ENCODE measurements at places on chromosomes 4 and X.

DNA sequence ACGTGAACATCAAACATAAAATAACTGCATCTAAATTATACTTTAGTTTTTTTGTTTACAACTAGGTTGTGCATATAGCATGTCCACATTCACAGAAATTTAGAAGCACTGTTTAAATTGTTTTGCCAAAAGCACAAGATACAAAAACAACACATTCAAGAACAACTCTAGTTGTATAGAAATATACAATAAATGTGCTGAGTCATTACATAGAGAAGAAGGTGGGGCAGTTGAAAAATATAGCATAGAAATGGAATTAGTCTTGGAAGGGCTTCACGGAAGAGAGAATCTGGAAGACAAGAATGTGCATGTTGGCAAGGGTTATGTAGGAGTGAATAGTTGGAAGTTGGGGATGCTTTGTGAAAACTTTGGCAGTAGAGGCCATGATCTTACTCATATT is 239.0 kb upstream of the GLRA2 start:
- DNase-seq, result no peak

- DNase-seq, result no peak
These were observed 165.3 kb upstream of the PPP1R2C start for GRCh38 chrX:42943051-42943974.

- no peak for DNase-seq
These were observed 360.9 kb downstream of the PRDM5 start for GRCh38 chr4:120561648-120562047.

- no peak for DNase-seq
These were observed 850 bp upstream of the CXCL3 start for GRCh38 chr4:74039315-74039763.

DNA sequence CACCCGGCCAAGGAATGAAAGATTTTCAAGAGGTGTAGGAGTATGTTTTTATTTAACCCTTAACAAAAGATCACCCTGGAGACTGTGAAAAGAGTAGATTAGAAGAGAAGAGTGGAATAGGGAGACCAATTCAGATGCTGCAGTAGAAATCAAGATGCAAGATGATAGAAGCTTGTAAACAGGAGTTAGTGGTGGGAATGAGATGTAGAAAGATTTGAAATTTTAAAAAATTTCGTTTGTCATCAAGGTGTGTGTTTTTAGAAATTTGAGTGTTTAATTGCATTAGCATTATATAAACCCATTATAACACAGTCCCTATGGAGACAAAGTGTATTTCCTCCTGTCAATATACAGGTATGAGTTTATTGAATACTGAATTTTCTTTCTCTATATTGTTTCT is 42.1 kb upstream of the IL1RAPL2 start:
- DNase-seq, result no peak

DNA sequence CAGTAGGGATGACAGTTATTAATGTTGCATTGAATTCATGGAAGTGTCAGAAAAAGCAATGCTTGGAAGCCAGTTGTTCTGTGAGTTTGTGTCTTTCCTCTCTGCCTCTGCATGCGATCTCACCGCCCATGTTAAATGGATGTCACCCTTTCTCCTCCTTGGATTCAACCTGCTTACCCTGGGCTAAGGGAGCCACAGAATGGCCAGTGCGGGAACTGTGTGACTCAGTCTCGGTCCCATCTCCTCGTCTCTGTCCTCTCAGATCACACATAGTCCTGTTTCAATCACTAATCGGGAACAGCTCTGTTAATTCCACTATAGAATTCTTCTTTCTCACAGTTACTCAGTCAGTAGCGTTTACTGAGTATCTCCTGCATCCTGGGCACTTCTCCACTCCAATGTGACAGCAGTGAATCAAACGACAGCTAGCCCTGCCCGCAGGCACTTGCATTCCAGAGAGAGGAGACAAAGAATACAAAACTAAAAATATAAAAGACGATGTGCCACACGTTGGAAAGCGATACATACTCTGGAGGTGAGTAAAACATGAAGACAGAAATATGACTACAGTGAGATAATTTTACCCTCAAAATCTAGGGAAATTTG is 53.6 kb upstream of the TLR3 start:
- DNase-seq, result no peak

DNA sequence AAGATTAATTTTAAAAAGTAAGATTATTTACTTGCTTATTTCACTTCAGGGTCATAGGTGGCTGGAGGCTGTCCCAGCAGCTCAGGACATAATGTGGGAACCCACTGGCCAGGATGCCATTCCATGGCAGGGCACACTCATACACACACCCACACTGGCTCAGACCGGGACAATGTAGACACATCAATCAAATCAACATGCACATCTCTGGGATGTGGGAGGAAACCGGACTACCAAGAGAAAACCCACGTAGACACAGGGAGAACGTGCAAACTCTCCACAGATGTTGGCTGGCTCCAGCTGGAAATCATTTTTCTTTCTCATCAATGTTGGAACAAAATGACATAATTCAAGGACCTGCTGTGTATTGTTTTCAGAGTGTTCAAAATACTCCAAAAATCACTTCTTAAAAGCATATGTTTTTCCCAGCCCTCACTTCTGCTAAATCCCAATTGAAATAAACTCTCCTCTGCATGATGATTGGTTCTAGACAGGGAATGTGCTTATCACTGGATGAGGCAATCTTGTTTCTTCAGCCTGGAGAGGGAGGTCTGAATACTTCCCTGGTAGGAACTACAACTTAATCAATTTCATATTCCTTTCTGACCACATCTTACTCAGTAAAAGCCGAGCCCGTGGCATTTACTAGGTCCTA is 18.6 kb upstream of the CPE start:
- DNase-seq, result no peak

DNA sequence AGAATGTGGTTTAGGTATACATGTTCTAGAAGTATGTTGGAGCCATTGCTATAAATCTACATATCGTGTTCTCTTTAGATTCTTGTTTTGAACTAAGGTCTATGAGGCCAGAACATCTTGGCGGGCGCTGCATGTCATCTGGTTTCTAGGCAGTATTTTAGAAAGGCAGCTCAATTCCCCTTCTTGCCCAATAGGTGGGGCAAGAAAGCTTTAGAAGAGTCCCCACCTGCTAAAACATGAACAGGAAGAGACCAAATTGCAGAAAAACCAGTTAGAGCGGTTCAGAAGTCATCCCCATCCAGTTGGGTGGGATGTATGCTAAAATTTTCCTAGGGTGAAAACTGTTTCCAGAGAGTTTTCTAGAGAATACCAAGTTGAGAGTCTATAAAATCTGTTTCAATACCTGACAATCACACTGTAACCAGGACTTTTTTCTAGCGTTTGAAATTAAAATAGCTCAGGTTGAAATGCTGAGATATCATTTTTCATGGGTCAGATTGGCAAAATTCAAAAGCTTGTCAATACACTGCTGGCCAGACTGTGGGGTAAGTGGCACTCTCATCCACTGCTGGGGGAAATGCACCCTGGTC is 17.5 kb upstream of the SH3KBP1 start:
- DNase-seq, result no peak

DNA sequence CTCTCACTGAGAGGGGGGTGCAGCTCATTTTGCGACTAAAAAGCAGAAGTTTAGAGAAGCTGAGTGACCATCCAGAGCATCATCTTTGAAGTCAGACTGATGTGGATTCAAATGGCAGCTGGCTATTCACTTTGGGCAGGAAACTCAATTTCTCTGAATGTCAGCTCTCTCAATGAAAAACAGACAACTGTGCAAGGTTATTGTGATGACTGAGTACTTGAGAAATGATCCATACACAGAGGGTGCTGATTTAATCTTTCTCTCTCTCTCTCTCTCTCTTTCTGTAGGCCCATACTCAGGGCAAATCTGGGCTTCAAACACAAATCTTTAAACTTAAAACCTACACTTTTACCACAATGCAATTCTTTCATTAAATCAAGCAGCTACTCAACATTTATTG is 185.8 kb upstream of the SLIT2 start:
- no peak for DNase-seq

DNA sequence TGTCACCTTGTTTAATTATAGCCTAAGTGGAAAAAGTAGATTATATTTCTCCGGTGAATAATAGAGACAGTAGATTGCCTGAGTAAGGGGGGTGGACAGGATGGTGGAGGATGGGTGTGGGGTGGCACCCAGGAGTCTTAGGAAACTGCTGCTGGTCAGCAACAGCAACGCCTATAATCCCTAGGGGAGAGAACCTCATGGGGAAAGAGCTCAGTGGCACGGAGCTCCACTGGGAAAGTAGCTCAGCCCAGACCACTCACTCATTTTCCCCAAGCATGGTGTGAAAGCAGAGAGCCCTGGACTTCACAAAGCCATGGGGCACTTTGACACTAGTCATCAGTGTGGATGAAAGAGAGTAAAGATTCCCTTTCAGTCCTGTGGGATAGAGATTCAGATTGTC is 31.1 kb downstream of the METTL14 start:
- DNase-seq, result no peak

DNA sequence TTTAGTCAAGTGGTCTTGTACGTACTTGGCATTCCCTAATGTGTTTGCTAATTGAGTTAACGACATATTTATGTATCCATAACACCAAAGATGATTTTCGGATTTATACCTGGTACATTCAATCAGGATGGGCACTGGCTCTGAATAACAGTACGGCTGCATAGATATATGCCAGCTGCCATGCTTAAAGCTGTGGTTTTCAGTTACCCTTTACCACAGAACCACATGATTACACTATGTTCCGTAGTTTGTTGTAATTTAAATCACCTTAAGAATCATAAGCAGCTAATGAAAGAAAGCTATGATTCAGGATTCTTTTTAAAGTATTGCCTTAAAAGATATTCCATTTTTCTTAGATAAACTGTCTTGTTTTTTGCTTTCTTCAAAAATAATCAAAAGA is 53.6 kb downstream of the FIP1L1 start:
- DNase-seq, result no peak

DNA sequence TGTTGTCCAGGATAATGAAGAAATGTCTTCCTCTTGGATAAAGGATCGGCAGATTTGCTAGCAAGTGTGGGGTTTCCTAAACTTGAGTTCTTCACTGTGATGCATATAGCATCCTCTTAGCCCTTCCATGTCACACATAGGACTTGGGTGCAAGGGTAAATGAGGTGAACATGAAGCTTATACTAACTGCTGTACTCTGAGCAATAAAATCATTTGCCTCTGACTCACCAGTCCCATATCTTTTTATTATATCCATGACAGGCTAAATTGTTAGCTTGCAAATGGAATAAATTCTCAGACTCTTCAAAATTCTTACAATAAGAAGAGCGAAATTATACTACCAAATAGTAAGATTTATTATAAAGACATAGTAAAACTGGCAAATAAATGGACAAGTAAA is 14.7 kb upstream of the TBC1D1 start:
- DNase-seq, result no peak

DNA sequence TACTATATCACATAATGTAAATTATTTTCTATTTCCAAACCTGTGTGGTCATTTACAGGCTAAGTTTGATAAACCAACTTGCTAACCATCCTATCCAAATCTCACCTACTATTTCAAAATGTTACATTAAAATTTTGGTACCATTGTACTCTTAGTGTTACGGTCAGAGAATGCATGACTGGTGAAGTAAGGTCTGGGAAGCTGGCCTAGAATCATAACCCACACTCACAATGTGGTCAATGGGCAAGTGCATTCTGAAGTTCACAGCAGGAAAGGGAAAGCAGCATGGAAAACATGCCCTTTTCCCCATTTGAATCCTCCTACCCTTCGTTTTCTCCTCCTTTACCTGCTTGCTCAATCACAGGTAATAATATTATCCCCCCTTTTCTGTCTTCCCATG is 54.4 kb downstream of the PPP3CA start:
- DNase-seq, result no peak

- no peak for DNase-seq
These were observed 75.3 kb downstream of the SLIT2 start for GRCh38 chr4:20326977-20327376.

- DNase-seq, result no peak
These were observed 411.4 kb downstream of the IL1RAPL1 start for GRCh38 chrX:28998609-28999135.

DNA sequence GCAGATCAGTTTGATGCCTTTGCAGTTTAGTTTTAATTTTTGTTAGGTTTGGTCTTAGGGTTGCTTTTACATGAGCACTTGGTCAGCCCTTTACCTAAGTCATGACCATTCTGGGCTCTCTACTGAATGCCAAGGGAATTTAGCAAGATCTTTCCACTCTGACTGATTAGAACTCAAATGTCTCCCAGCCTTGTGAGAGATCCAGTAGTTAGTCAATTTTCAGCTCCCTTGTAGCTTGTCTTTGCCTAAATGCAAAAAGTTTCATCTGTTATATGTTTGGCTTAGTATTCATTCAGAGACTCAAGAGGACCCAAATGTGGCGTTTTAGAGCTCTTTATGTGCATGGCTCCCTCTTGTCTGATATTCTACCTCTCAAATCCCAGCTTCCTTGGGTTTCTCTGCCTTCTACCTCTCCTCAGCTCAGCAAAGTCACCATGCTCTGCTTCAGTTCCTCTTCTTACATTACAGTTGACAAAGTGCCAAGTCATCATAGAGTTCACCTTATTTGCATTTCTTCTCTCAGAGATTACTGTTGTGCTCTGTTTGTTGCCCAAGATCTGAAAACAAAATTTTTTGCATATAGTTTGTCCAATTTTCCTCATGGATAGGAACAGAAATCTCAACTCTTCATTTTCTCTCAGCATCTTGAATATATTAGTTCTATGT is 17.5 kb upstream of the JAKMIP1 start:
- DNase-seq, result no peak

GRCh38 chrX:108072746-108073145 is 18.6 kb downstream of the PSMD10 start:
- no peak for DNase-seq

GRCh38 chrX:2614911-2615310 is 76.2 kb upstream of the CD99 start:
- no peak for DNase-seq

DNA sequence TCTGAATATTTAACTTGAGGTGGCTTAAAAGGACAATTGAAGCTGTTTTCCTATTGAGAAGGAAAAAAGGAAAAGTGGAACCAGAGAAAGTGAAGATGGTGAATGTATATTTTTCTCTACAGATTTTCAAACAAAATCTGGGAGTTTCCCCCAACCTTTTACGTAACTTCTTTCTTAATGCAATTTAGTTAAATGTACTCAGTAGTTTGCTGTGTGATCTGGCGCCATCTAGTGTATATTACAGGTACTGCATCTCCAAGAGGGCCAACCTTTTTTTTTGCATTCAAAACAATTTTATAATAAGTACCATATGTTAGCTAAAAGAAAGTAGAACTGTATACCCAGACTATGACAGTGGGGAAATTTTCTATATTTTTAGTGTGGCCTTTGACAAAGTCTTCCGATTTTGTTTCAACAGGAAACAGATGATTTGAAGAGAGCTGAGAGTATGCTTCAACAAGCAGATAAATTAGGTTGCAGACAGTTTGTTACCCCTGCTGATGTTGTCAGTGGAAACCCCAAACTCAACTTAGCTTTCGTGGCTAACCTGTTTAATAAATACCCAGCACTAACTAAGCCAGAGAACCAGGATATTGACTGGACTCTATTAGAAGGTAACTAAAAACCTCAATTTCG is 82.0 kb downstream of the PLS3 start:
- DNase-seq, result no peak

DNA sequence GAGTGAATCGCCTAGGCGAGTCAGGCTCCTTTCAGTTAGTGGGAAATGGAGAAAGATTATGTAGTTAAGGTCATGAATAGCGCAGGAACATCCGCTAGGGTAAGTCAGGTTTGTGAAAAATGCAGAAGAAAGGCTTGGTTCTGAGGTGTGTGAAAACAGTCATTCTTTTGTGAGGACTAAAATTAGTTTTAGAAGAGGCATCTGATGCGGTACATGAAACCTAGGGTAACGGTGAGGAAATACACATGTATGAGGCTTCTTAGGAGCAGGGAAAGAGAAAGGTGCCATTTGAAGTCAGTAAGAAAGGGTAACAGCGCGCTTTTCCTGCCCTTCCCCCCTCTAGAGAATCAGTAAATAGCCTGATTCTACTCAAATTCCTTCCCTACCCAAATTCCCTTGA is 570 bp upstream of the RNF128 start:
- no peak for DNase-seq
